NCI-H526 treated with DMSO at 0.1 percent for 48 hours (cell line): ENCODE measurements at places on chromosomes 2 and 18.

DNA sequence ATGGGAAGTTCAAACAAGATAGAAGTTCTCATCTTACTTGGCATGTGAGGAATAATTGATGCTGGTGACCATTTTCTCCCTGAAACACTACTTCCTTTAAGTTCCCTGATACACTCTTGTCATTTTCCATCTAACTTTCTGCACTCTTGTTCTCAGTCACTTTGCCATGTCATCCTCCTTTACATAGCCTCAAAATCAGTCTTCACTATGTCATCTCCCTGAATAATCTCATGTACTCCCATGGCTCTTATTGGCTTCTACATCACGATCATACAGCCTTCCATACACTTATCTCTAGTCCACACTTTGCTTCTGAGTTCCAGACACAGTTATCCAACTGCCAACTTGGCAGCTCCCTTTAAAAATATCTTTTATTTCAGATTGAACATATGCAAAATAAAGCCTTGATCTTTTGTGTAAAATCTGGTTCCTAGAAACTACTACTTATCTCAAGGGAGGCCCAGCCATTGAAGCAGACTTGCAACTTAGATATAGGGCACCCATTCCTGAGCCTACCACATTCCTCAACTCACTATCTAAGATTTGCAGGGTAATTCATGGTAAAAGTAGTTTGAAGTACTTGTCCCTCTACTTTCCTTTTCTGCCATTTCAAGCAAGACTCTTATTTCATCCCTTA, 1070.2 kb upstream of the NXPH2 start:
- no peak for DNase-seq

DNA sequence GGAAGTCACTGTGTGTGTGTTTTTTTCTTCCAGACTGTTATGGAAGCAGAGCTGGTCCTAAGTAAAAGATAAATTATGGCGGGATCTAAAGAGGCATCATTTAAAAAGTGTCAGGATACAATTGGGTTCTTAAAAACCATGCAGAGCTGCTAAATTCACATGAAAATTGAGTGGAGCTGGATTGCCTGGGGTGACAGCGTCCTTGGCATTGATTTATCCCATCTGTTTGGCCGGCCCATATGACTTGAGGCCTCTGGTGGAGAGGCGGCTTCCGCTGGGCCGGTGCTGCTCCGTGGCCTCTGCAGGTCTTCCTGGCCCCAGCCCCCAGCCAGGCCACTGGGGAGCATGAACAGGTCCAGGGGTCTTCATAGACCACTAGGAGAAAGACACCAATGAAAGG, 165.5 kb downstream of the GLI2 start:
- no peak for DNase-seq

GRCh38 chr2:205461678-205462665, 220.3 kb upstream of the NRP2 start:
- DNase-seq, result no peak

DNA sequence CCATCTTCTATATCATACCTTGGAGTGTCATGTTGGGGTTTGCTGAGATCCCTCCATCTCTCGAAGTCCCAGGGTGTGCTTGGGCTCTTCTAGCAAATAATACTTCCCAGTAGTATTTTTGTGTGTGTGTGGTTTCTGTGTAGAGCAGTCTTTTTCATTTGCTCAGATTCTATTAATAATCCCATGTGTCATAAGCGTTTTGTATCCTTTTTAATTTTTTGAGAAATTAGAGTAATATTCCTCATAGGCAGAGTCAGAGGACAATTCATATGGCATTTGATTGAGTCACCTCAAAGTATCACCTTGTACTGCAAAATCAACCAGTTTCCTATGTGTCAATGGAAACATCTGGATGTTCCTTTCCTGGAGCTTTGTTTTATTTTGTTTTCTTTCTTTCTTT, 37.4 kb upstream of the PPP1R1C start:
- no peak for DNase-seq

GRCh38 chr2:88443353-88443938, 9.0 kb downstream of the FOXI3 start:
- DNase-seq, result no peak

DNA sequence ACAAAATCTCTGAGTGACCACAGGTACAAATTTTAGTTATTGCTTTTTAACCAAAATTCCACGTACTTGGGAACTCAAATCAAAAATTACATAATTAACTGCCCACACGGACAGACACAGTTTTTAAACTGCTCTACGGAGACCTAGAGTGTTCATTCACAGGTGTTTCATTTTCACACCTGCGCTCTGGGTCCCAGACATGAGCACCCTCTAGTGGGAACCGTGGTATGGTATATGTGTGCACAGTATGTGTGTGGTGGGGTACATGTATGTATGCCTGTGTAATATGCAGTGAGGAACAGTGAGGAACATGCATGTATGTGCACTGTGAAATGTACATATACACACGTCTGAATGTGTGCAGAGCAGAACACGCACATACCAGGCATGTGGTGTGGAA, 65.0 kb downstream of the PPP4R1 start:
- DNase-seq, result no peak

- no peak for DNase-seq
These were observed 42.9 kb downstream of the PLA2R1 start for GRCh38 chr2:160019374-160020090.

DNA sequence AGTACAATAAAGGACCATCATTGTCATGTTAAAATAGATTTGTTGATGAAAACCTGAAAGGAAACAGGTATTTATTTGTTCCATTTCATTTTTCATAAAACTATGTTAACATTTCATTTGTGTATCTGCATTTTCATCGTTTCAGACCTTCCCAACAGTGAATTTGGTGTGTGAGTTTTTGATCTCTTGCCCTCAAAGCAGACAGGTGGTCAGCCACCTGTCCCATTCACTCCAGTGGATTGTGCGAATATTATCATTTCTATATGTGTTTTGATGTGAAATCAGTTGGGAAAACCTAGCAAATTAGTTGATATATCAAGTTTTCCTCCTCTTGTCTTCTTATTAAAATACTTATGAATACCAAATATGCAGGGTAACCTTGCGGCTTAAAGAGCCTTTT, 25.4 kb upstream of the ATP5MC3 start:
- DNase-seq, result no peak

DNA sequence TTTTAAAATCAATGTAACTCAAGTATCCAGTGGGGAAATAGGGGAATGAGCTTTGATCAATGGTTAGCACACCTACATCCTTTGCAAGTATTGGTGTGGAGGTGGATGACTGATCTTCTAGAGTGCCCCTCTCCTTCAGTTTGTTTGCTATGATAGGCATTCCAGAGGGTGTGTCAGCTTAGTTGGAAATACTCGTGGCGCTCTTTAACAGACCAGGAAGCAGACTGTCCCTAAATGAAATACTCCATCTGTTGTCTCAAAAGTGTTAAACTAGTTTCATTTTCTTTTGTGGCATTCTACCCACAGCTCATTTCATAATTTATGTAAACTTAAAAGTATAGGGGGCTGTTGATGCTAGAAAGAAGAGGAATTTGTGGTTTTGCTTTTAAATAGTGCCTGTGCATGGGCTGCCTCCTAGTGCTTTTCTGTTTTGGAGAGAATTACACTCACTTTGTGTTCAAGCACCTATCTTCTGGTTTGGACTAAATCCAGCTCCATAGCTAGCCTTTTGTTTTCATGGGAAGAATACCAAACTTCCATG, 66.2 kb downstream of the STAT1 start:
- DNase-seq, result no peak

GRCh38 chr2:60352491-60353405, 200.7 kb downstream of the BCL11A start:
- DNase-seq, result peak; percentile 23

DNA sequence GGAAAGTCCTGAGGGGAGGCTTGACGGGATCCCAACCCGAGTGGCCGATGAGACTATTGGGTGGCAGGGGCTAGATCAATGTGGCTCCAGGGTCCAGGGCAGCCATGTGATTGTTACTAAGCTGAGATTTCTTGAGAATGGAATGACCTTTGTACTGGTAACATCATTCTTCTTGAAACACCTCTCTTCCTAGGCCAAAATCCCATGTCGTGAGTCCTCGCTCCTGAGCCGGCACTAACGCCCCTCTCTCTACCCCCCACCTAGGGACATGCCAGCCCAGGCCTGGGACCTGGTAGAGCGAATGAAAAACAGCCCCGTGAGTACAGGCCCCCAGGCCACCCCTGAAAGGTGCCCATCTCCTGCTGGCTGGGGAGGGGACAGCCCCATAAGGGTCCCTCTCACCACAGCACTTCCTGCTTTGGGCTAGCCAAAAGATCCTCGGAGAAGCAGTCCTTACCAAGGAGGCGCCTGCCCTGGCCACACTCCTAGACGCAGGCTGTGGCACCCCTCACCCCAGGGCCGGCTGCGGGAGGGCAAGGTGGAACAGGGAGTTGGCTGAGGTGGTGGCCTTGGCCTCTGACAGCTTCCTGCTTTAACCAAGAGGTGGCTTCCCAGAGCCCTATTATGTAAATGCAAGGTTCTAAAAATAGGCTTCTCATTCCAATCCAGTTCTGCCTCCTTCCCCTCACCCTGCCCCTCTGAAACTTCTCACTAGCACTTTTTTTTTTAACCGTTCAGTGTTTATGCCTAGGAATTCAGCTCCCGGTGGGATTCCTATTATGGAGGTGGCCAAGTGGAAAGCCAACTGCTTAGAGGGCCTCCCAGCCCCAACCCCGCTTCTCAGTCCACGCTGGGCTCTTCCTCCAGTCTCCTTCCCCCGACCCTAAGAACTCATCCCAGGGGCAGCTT, 126.6 kb upstream of the PPP1CB start:
- no peak for DNase-seq

DNA sequence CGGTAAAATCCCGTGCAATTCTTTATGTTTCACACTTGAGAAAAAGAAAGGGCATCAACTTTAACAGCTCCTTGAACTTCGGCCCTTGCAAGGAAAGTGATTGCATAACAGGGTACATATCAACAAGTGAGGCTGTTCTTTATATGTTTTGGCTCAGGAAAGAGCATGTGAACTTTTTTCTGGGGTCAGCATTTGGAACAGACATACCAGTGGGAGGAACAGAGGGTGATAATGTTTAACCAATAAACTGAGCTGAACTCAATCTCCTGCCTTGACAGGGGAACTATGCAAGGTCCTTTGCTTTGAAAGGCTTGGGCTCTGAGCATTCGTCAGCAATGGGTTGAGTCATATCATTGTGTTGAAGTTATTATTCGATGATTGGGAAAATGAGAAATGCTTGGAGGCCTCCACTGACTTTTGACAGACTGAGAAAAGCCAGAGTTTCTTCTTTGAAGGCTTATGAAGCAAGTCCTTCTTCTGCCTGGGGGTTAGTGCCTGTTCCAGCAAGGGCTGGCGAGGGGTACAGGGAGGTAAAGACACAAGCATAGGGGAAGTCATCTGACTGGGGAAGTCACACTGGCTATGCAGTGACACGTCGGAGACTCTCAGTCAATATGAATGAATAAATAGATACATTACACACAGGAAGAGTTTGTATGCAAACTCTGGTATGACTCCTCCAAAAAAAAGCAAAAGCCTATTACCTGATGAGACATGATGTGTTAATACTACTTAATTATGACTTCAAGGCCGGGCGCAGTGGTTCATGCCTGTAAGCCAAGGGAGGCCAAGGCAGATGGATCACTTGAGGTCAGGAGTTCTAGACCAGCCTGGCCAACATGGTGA, 57.2 kb downstream of the CYB5A start:
- no peak for DNase-seq

GRCh38 chr2:23651187-23652080, 266.5 kb downstream of the KLHL29 start:
- no peak for DNase-seq

DNA sequence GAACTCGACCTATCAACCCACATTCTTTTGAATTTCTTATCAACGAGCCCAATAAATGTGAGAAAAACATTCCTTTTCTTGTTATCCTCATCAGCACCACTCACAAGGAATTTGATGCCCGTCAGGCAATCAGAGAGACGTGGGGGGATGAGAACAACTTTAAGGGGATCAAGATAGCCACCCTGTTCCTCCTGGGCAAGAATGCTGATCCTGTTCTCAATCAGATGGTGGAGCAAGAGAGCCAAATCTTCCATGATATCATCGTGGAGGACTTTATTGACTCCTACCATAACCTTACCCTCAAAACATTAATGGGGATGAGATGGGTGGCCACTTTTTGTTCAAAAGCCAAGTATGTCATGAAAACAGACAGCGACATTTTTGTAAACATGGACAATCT, 378.2 kb downstream of the STK39 start:
- no peak for DNase-seq

GRCh38 chr2:32965523-32966171, 18.9 kb downstream of the LTBP1 start:
- DNase-seq, result no peak

GRCh38 chr18:44729631-44730101, 49.0 kb downstream of the SETBP1 start:
- DNase-seq, result peak; percentile 52

- no peak for DNase-seq
These were observed 2.3 kb downstream of the EGR4 start for GRCh38 chr2:73291093-73291460.

- no peak for DNase-seq
These were observed 43.6 kb downstream of the TSPYL6 start for GRCh38 chr2:54212456-54212855.

DNA sequence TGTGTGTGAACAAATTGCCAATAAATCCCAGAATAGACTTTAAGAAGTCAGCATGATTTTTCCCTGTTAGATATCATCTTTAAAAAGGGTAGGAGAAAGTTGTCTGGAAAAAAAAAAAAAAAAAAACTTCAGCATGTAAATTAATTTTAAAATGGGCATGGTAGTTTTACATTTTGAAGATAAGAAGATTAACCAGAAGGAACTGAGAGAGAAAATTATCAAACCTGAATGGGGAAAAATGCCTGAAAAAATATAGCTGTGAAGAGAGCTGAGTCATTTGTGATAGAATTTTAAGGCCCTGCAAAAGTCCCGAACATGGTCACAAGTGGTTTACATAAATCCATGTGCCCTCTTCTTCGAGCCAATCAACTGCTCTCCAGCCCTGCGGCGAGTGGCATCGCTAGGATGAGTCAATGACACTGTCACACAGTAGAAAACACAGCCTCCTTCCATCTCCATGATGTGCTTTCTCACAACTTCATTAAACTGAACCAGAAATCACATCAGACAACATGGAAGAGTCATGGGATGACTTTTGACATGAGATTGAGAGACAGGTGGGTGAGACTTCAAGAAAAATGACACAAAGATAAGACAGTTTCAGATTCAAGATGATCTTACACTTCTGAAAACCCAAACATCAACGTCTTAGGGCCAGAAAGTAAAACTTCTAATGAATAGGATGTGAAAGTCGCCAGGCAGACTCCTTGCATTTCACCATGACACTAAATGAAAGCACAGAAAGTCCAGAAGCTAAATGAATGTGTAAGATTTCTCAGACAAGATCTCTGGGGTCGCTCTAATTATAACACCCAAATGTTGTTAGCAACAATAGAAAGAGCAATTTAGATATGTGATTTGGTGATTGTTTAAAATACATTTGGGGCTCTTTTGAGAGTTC, 273.0 kb upstream of the ID2 start:
- no peak for DNase-seq

GRCh38 chr18:69981948-69982347, 34.3 kb upstream of the CD226 start:
- DNase-seq, result no peak

DNA sequence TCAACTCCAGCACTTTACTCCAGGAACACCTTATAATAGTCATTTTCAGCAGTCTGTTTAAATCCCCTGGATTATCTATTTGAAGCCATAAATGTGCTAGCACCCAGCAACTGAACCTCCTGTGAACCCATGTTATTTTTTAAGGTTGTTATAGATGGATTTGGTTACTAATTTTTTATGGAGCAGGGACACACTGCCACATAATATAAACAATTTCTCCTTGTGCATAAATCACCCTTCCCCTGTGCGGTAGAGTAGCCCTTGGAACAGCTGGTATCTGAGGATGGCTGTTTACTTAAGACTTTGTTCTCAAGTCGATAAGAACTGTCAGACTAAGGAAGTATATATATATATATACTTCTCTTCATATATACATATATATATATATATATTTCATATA, 367.4 kb downstream of the EPHA4 start:
- DNase-seq, result peak; percentile 36
